Uterus (tissue), 4 donors: ENCODE measurements at places on chromosomes 7 and 10. TPM values are rescaled to one million over a fixed set of nuclear protein-coding genes. Genes with fewer than 3 reads are reported as not detected.

The PDE6C gene
- total RNA-seq: not detected

The LIPJ gene
- 0.59 TPM for total RNA-seq

The FAM180A gene
- total RNA-seq: 6.3 TPM

The ACSM6 gene
- not detected for total RNA-seq

The CALY gene
- 0.69 TPM for total RNA-seq

- no peak for DNase-seq
Observed at GRCh38 chr7:28005075-28005846, 175.3 kb downstream of the JAZF1 start.

- no peak for DNase-seq
Observed at GRCh38 chr10:122567056-122567660, 6.6 kb downstream of the DMBT1 start.

GRCh38 chr7:51316666-51317581 lies at the start of gene COBL:
TSS of gene COBL (minus strand) at chr7:51316809. CDS start at chr7:51316633, 176 bp downstream.
- DNase-seq: no peak

- no peak for DNase-seq
Observed at GRCh38 chr7:44460325-44460724, 30.1 kb downstream of the NUDCD3 start.

DNA sequence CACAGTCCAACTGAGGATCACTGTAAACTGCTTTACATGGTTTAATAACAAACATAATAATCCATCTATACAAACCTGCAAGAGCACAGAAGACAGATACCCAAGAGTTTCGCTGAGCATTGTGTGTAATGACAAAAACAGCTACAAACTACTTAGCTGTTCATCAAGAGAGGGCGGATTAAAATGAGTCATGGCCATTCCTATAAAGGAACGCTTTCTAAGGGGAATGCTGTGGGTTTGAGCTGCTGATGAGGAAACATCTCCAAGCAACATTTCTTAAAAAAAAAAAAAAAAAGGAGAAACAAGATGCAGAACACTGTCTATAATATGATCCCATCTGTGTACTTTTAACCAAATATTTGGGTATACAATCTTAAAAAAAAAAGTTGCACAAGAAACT lies 33.8 kb downstream of the VOPP1 start:
- no peak for DNase-seq

GRCh38 chr7:89072081-89072480 lies 276.5 kb upstream of the TEX47 start:
- DNase-seq: no peak

GRCh38 chr7:159022238-159022993 lies 122.3 kb downstream of the VIPR2 start:
- no peak for DNase-seq

- DNase-seq: no peak
Observed at GRCh38 chr10:90969121-90969534, 48.2 kb upstream of the ANKRD1 start.

DNA sequence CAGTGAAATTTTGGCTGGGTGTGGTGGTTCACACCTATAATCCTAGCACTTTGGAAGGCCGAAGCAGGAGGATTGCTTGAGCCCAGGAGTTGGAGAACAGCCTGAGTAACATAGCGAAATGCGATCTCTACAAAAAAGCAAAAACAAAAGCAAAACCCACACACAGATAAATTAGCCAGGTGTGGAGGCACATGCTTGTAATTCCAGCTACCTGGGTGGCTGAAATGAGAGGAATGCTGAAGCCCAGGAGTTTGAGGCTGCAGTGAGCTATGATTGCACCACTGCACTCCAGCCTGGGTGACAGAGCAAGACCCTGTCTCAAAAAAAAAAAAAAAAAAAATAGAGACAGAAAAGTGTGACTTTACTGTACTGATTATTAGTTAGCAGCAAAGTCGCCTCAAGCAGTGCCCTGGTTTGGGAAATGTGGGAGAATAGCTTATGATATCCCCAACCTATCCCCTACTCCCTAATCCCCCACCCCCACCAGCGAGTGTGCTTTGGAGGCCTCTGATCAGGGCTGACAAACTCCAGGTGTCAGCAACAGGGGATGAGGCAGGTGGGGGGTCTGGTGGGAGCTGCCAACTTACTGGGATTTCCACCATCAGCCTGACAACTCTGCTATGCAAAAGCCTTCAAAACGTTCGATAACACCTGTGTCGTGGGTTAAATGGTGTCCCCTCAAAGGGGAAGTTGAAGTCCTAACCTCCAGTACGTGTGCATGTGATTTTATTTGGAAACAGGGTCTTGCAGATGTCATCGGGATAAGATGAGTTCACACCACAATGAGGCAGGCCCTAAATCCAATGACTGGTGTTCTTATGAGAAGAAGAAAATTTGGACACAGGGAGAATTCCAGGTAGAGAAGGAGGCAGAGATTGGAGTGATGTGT lies 124.7 kb upstream of the SDK1 start:
- DNase-seq: no peak

DNA sequence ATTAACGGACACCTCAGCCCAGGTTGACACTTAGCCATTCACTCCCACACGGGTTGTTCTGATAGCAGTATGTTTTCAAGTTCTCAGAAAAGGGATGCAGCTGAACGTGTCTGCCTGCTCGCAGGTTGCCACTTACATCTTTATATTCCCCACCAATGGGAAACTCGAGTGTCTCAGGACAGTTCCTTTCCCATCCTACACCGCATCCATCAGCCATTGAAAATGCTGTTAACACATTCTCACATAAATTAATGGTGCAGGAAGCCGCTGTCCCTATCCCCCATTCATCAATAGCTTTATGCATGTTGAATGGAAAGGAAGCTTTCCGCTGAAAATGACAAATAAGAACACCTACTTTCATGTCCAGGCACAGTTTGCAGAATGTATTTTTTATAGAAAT lies 1.7 kb upstream of the FGFR2 start:
- DNase-seq: no peak

DNA sequence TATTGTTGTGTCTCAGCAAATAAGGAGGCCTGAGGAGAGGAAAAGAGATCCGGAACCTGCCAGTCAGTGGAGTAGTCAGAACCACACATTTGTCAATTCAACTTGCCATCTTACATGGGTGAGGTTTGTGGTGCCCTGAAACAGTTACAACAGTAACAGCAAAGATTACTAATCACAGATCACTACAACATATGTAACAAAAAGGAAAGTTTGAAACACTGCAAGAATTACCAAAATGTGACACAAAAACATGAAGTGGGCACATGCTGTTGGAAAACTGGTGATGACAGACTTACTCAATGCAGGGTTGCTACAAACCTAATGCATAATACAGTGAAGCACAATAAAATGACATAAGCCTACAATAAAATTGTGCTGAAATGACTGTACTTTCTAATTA lies 89.4 kb downstream of the LRRN3 start:
- no peak for DNase-seq

DNA sequence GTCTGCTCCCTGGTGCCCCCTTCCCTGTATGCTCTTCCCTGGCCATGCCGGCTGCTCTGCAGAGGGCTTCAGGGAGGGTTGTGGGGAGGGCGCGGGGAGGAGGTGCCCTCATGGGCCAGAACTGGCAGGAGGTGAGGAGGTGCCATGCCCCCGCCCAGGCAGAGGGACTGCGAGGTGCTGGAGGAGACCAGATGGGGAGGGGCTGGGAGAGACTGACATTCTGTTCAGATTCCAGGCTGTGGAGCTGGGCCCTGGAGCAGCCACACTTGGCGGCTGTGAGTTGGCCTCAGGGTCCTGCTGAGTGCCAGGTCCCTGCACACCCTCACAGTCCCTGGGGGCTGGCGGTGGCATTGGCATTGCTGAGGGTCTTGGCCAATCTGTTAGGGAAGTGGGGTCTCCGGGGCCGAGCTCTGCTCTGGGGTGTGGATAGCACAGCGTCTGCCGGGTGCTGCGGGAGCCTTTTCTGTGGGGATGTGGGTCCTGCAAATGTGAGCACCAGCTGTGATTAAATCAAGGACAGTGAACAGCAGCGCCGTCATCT lies 25.4 kb downstream of the INPP5A start:
- DNase-seq: no peak

- DNase-seq: no peak
Observed at GRCh38 chr10:66983475-66983818, 57.6 kb downstream of the LRRTM3 start.

- no peak for DNase-seq
Observed at GRCh38 chr10:69056129-69056528, 31.8 kb upstream of the SRGN start.

GRCh38 chr10:27536437-27536836 lies 32.3 kb downstream of the RAB18 start:
- no peak for DNase-seq

- no peak for DNase-seq
Observed at GRCh38 chr7:117596134-117596533, 116.3 kb downstream of the CFTR start.

DNA sequence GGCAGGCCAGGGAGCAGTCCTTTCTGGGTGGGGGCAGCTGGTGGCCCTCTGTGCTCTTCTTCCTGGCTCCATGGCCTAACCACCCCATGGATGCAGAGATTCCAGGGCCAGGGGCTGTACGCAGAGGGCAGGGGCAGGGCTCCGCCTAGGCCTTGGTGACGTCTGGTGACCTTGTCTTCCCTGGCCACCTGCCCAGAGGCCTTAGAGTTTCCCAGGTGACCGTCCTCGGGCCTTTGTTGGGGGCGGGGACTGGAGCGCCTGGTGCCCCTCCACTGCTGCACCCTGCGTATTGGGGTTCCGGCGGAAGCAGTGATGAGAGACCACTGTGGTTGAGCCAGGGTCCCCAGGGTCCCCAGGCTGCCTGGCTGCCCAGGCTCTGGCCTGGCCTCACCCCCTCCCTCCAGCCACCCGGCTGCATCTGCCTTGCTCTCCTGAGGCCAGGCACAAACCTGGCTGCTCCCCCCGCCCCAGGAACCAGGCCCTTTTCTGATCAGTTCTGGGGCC lies 10.3 kb downstream of the PWWP2B start:
- no peak for DNase-seq

GRCh38 chr7:45973725-45974532 lies 52.9 kb upstream of the IGFBP3 start:
- DNase-seq: no peak

- DNase-seq: no peak
Observed at GRCh38 chr10:101451261-101451660, 97.3 kb downstream of the BTRC start.

DNA sequence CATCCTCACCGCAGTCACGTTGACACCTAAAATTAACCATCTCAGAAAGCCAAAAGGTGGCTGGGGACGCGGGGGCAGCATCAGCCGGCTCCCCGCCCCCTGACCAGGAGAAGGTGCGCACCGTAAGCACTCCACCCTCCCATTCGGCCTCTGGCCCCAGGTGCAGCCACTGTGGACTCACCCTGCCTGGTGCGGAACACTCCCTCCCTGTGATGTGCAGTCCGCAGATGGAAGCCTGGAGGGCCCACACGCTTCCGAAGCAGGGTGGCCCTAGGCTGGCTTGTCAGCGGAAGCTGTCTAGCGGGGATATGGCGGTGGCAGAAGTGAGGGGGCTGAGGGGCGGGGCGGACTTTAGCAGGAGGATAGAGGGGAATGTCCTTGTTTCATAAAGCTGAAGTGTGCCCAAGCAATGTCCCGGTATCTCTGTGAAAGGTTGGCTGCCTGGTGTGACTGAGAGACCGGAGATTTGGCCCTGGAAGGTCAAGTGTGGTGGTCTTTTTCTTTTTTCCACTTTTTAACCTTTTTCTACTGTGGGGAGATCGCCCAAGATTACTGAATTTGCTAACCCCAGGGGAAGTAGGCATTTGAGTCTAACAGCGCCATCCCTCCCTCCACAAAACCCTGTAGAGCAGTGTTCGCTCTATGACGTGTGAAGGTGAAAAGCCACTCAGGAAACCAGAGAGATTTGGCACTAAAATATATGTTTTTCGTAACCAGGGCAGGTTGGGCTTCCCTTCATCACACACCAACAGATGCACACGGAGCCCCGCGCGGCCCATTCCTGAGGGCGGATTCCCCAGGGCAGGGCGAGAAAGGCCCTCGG lies 74.7 kb downstream of the CXCL12 start:
- no peak for DNase-seq

DNA sequence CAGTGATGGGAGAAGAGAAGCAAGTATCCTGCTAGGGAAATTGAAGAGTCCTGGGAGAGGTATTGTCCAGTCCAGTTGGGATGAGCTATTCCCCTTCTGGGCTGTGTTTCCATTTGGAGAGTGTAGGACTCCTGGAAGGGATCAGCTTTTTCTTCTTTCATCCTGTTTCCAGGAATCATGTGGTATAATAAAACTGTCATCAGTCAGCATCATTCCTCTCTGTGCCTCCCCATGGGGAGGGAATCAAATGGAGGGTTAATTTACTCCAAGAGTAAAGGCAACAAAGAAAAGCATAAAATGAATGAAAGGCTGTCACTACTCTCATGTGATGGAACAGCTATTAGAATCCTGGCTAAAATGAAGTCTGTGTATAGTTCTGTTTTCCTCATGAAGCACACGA lies 429.9 kb downstream of the SORCS3 start:
- DNase-seq: no peak

DNA sequence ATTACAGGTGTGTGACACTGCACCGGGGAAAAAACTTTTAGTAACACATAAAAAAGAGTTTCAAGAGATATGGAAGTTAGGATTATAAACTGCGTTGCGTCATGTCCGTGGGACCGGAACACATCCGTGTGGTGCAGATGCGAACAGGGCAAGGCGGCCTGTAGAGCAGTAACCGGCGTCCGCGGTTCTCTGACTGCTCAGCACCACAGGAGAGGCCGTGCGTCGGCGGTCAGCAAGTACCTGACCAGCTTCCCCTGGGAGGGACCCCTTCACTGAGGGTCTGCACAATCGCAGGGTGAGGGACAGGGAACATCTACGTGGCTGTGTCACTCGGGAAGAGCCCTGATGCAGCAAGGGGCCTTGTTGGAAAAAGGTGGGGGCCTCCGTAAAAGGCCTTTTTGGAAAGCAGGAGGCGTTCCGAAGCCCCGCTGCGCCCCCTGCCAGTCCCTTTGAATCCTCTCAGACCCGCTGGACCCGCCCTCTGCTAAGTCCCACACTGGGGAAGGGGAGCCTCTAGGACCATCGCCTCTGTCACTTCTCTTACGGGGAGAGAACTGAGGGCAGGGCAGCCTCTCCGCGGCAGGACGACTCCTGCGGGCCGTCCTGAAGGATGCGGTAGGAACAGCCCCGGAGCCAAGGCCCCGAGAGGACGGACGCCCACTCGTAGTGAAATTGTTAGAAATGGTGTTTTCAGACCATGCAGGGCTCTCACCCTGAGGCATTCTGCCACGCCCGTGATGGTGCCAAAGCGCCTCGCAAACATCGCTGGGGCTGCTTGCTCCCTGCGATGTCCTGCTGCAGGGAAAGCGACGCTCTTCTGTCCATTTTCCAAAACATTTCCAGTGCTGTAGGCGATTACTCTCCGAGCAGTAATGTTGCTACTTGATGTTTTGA lies 771.6 kb upstream of the COBL start:
- no peak for DNase-seq

DNA sequence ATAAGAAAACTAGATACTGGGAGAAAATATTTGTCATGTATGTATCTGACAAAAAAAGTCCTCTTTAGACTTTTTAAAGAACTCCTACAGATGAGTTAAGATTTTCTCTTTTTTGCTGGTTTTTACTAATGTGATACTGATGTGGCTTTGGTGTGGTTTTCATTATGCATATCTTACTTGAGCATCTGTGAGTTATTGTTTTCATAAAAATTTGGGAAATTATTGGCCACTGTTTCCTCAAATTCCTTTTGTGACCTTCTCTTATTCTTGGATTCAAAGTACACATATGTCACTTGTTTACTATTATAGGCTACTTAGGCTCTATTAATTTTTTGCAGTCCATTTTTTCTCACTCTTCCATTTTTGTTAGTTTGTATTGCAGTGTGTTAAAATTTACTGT lies 89.0 kb downstream of the PPP1R9A start:
- DNase-seq: no peak
